Muscle of leg (tissue), 16 donors: ENCODE measurements at places on chromosomes 1 and 21. TPM values are rescaled to one million over a fixed set of nuclear protein-coding genes. Genes with fewer than 3 reads are reported as not detected.

Gene AHCYL1
- total RNA-seq, result 20.6 TPM

DNA sequence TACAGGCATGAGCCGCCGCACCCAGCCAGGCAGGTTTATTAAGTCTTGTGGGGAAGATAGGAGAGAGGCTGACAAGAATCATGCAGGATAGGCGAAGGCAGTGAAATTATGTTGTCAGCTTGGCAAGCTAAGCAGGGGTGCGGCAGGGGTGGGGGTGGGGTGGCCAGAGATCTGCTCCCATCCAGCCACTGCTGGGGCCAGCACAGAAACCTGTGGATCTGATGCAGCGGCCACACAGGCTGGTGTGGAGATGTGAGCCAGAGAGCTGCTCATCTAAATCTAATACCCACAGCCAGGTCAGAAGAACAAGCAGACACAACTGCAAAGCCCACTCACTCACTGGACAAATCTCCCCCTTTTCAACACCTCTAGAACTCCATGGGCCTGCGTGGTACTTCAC lies 68.7 kb downstream of the KCTD3 start:
- H3K27me3 ChIP-seq, result no peaks in the 10 kb centered on the region
- no peaks in the 10 kb centered on the region for H3K36me3 ChIP-seq
- no peaks in the 10 kb centered on the region for H3K4me1 ChIP-seq
- DNase-seq, result no peak
- H3K4me3 ChIP-seq, result no peak overlapping the region
- H3K27ac ChIP-seq, result no peak overlapping the region

GRCh38 chr1:184425449-184426277 lies 38.8 kb downstream of the C1orf21 start:
- H3K4me1 ChIP-seq, result no peaks in the 10 kb centered on the region
- H3K27ac ChIP-seq, result no peak overlapping the region
- no peak overlapping the region for H3K4me3 ChIP-seq
- DNase-seq, result no peak

GRCh38 chr1:147717051-147717705 lies 43.2 kb downstream of the GJA5 start:
- peaks cover 19% of the 10 kb centered on the region for H3K4me1 ChIP-seq
- no peak overlapping the region for H3K27ac ChIP-seq
- no peak for DNase-seq
- peaks cover 3% of the 10 kb centered on the region for H3K27me3 ChIP-seq
- H3K4me3 ChIP-seq, result no peak overlapping the region

GRCh38 chr1:9549955-9550546 lies 10.8 kb downstream of the SLC25A33 start:
- H3K4me1 ChIP-seq, result no peaks in the 10 kb centered on the region
- no peak overlapping the region for H3K4me3 ChIP-seq
- no peak overlapping the region for H3K27ac ChIP-seq
- H3K27me3 ChIP-seq, result no peaks in the 10 kb centered on the region
- no peak for DNase-seq
